ENCODE measurements at places on chromosomes 5 and 9.

DNA sequence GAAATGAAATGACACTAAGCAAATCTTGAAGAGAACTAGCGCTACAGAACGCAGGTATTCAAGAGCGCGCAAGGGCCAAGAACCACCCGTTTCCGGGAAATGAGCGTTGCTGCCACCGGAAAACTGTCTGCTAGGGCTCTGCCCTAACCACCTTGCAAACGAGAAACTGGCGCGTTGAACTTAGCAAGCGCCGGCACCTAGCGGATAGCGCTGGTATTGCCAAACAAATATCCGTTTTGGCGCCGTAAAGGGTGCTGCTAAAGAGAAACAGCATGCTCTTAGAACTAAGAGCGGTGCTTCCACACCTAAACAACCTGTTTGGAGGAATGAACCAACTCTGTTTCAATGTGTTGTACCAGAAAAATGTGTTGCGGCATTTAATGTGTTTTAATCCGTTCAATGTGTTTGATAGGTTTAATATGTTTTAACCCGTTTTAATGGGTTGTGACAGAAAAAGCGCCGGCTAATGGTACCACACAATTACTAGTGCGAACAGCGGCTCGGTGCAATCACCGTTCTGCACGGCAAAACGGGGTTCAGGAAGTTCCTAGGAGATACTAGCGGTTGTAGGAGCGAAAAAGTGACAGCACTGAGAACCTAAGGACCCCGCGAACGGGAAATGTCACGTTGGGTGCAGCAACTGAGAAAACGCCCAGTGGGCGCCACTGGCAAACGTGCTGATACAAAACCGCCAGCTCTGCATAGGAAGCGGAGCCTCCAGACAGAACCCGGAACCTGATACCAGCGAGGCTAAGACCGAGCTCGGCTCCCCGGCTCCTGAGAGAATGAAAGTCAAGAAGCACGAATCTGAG, at the start of gene ANXA2R:
Gene ANXA2R, minus strand, starts transcription at position 33 of the 812 bp plus-strand sequence. CDS start 273 bp downstream, outside the sequence.
- DNase-seq: peak; percentile 13

GRCh38 chr5:75200776-75201175, 35.9 kb downstream of the ANKRD31 start:
- no peak for DNase-seq

DNA sequence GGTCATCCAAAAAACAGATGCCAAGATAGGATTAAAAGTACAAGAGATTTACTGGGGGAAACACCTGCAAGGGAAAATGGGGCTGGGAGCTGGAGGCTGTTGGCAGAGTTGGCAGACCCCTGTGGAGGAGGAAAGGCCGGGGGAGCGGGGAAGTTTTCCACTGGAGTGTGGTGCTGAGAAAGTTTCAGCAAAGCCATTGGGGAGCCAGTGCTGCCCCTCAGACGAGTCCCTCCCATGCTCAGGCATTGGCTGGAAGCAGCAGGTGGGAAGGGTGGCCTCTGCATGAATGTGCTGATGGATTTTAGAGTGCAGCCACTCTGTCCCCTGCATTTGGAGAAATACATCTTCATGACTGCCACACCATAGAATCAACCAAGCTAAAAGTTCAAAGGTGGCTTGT, 52.8 kb downstream of the TTC1 start:
- DNase-seq: no peak

- no peak for DNase-seq
Measured at GRCh38 chr9:123360161-123361085, 4.4 kb downstream of the CRB2 start.

GRCh38 chr5:58022055-58022454, 437.8 kb downstream of the PLK2 start:
- no peak for DNase-seq

DNA sequence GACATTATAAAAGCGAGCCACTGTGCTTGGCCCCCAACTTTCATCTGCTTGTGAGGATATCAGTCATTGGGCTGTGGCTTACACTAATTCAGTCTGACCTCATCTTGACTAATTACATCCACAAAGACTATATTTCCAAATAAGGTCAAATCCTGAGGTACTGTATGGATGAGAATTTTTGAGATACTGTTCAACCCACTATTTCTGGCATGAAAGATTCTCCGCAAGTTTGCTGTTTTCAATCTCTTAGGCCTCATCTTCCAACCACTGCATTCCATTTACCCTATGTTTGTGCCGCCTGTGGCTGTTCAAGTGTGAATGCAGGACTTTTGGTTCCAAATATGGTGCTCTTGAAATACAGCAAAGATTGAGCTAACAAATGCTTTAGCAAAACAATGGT, 400.9 kb upstream of the SGCD start:
- no peak for DNase-seq
